Stimulated activated CD8-positive, alpha-beta memory T cell treated with anti-CD3 and anti-CD28 coated beads, Interleukin-4, amount 100 ng/mL, for 4 hours (primary cell): ENCODE measurements at places on chromosomes 6 and 20.

- no peak for DNase-seq
Observed at GRCh38 chr6:150875841-150876240, 10.3 kb downstream of the MTHFD1L start.

DNA sequence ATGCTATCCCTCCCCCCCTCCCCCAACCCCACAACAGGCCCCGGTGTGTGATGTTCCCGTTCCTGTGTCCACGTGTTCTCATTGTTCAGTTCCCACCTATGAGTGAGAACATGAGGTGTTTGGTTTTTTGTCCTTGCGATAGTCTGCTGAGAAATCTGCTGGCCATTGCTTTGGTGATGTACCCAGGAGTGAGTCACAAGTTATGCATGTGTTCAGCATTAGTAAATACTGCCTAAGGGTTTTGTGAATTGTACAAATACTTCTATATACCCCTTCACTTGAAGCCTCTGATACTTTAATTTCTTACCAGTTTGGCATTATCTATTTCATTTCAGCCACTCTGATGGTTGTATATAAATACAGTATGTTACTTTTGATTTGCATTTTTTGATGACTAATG lies 711.3 kb upstream of the GJE1 start:
- no peak for DNase-seq

- DNase-seq, result no peak
Observed at GRCh38 chr20:8621001-8621400, 447.9 kb upstream of the PLCB4 start.

DNA sequence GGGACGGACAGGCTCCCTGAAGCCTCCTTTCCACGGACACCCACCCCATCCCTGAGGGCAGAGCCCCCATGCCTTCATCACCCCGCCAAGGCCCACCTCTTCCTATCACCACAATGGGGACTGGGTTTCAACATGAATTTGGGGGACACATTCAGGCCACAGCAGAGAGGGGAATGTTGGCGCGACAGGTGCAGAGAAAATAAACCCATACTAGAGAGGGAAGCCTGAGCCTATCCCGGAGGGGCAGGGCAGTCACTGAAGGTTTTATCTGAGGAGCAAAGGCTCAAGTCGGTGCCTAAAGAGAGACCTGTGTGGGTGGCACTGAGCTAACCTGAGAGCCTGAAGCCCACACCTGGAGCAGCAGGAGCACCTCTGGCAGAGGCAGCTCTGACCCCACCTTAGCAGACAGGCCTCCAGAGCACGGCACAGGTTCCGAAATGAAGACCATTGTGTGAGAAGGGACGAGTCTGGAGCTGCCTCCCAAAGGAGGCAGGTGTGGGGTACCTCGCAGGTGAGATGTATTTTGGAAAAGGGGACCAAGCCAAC lies 180.6 kb upstream of the PDE10A start:
- no peak for DNase-seq

GRCh38 chr6:317448-318144 lies 25.3 kb downstream of the DUSP22 start:
- no peak for DNase-seq

DNA sequence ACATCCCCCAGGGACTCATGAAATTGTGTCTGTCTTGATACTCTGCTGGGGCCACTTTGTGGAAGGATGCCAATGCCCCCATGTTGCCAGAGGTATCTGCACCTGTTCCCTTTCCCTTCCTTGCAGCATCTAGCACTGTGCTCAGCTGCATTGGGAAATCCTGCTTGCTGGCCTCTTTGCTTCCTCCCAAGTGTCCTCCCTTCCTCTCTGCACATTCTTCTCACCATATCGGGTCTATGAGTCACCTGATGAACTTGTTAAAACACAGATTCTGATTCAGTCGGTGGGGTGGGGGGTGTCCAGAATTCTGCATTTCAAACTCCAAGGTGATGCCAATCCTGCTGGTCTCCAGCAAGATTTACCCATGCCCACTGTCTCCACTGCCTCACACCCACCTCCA lies 467.8 kb downstream of the PTPRT start:
- DNase-seq, result no peak

DNA sequence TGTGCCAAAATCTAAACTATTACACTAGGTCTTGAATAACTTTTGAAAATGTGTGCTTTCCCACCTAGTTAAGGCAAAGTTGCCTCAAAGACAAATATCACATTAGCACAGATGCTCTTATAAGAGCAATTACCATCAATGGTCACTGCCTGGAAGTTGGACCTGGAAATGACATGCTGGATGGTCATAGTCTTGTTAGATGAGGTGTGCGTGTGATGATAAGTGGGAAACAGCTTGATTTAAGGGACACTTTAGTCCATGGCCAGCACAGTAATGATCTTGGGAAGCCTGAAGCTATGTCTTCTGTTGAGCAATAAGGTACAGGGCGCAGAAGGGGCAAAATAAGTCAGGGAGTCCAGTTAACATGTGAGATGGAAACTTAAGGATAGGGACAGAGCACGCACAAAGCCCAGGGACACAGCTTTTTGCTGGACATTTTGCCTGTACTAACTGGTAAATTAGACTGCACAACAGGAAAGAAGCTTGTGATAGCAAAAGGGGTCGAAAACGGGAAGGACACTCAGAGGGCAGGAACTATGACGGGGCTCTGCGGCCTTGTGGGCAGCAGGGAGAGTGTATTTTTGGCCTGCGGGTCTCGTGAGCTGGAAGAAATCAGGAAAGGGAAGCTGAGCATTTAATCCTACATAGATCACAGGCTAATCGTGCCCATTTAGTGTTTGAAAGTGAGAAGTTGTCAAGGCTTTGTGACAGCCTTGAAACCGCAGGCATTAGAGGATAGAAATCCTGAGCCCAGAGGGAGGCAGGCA lies 66.7 kb upstream of the BMP2 start:
- no peak for DNase-seq
